ENCODE measurements at places on chromosomes 1 and 21.
A peak's percentile ranks its signal among the peaks of the same experiment; 100 is the strongest.

DNA sequence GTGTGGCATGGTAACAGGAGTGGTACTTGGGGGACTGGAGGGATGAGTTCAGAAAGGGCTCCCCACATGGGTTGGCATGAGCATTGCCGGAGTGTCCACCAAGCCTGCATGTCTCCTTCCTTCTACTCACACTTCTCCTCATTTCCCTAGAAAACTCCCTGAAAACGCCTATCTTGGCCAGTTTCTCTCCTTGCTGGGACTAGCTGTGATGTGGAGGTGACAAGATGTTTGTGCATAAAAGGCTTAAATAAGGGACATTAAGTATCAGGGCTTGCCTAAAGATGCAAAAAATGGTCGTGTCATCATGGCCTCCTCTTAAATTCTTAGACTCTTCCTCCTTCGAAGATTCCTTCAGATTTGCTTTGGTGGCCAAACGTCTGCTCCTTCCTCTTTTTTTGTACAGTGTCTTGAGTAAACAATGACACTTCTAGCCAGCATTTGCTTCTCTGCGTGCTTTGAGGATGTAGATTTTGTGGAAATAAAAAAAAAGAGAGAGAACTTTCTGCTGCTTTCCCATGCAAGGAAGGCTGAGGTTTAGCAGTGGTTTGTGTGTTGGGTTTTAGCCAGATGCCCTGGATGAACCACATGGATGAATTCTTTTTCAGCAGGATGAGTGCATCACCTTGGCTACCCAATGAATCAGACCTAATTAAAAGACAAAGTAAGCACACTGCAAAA is 239.1 kb upstream of the IRF2BP2 start:
- DNase-seq, result no peak

- DNase-seq, result peak; percentile 95
Measured at GRCh38 chr1:153375511-153375910, at the start of gene S100A12. S100A12 (minus strand) TSS chr1:153375621; CDS start chr1:153374592, 1,029 bp downstream.

- DNase-seq, result no peak
Measured at GRCh38 chr21:44521301-44521927, 18.6 kb downstream of the KRTAP10-1 start.

DNA sequence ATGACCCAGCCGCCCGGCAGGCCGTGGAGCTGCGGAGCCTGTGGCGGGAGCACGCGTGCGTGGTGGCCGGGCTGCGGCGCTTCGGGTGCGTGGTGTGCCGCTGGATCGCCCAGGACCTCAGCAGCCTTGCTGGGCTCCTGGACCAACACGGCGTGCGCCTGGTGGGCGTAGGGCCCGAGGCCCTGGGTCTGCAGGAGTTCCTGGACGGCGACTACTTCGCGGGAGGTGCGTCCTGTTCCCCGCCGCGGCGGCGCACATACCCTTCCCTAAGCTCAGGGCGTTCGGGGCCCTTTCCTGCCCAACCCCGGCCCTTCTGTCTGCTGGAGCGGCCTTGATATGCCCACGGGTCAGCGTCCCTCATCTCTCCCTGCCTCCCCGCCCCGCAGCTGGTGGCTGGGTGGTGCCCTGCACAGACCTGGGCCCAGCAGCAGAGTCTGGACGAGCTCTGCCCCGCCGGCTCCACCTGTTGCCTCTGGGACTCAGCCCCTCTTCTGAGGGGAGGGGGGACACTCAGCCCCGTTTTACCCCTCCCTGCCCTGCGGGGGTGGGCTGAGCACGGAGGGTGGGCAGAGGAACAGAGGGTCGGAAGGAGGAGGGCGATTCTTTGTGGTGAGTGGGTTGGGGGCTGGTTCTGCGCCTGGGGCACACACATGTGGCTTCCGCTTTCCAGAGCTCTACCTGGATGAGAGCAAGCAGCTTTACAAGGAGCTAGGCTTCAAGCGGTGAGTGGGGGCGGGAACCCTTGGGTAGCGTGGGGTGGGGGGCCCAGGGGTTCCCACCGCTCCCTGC is 688 bp downstream of the PRXL2B start:
- DNase-seq, result no peak

- DNase-seq, result no peak
Measured at GRCh38 chr1:89381618-89382017, 17.8 kb downstream of the GBP6 start.

- no peak for DNase-seq
Measured at GRCh38 chr1:47919113-47919833, 77.9 kb downstream of the TRABD2B start.

Data from NCI-H226 (cell line).